Fibroblast of skin of right biceps (primary cell): ENCODE measurements at places on chromosomes 12 and 14.

DNA sequence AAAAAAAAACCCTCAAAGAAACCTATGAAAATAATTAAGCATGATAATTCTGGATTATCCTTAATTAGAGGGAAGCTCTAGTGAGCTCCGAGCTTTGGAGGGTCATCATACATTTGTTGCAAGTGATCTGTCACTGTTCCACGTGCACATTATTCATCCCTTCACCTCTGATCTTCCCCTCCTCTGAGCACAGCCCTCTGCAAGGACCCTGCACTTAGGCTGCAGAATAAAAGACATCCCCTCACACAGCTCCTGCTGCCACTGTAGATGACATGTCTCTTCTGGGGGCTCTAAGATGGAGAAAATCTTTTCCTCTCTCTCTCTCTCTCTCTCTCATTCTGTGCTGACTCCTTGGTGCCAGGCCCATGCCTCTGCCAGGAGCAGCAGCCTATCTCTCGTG, 300.4 kb downstream of the EGLN3 start:
- no peak for DNase-seq

GRCh38 chr12:63841011-63841410, 3.5 kb upstream of the SRGAP1 start:
- no peak for DNase-seq

DNA sequence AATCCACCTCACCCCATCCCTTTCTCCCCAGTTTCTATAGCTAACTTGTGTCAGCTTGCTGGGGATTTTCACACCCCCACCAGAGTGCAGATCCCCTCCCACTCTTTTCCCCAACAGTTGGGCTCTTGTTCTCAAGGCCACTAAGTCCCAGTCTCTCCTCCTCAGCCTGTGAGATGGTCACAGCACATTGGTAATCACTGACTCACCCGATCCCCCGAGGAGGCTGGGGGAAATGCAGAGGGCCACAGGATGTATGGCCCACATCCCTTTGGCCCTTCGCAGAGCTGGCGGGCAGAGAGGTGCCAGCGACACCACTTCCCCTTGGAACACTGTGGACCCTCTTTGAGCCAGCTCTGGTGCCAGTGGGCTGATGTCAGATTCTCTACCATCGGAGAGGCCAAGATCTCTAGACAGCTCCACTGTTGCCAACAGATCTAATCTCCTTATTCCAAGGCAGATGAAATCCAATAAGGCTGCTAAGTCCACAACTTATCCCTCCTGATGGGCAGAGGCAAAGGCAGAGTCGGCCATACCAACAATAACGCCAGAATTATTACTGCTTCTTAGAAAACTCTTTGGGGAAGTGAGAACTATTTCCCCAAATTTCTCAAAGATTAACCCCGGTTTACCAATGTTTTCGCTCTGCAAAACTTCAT, 1.6 kb downstream of the FMNL3 start:
- DNase-seq, result peak; percentile 85

DNA sequence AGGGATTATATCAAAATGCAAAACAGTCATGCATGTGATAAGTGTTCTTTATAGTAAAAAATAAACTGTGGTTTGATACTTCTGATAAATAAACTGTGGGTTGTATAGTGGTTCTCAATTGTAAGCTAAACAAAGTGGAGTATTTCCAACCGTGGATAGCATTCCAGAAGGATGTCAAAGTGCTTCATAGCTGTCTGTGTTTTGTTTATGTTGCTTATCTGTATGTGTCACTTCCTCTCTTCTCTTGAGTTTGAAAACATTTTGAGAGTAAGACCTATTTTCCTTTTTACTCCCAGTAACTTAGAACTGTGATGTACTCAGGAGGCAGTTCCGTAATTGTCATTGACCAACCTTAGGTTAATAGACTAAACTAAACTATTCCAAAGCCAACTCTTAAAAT, 415.8 kb downstream of the TMTC2 start:
- DNase-seq, result peak; percentile 27

DNA sequence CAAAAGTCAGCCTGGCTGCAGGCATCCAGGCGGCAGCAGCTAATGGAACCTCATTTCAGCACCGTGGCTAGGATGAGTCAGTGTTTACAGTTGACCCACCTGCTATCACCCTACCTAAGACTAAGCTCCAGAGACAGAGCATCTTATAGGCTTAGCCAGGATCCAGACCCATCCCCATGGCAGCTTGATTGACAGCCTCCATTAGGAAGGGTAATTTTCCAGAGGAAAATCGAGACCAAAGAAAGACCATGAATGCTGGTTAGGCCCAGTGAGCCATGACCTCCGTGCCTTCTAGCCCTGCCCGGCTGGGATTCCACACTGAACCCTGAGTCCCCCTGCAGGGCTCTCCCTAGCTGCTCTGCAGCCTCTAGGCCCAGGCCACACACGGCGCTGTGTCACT, 38.7 kb downstream of the TUNAR start:
- no peak for DNase-seq

- DNase-seq, result no peak
These were observed 9.1 kb upstream of the KIF21A start for GRCh38 chr12:39451977-39452376.

DNA sequence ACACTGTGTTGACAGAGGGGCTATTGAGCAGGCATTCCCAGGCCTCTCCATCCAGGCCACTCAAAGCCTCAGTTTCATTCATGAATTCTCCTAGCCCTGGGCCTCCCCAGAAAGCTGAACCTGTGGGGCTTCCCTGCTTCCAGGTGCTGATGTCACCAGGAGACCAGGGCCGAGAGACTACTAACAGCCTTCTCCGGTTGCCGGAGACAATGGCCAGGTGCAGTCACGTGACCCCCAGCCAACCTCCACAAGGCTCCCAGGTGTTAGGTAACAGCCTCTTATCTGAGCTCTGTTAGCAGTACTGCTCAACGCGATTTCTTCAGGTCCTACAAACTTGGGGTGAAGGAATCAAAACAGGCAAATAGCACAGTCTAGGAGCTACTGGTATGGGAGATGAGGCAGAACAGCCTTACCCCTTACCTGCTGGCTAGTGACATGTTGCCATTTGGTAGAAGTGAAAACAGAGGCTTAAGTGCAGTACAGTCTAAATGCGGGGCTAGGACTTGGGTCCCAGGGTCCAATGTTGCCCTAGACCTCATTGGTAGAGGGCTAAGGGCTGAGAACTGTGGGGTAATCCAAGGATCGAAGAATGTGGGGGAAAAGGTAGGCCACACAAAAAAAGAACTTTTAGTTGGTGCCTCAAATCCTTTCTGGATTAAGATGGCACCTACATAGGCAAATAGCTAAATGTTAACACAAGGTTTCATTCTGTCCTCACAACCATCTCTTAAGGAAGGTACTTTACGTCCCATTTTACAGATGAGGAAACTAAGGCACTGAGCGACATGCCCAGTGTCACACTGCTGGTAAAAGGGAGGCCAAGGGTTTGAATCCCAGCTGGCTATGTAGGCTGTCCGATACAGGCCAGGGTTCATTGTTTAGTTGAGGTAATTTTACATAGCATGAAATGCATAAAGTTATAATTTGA, 3.8 kb downstream of the CCDC88C start:
- no peak for DNase-seq

- peak; percentile 74 for DNase-seq
These were observed 5.9 kb downstream of the CCDC198 start for GRCh38 chr14:57487771-57488170.

- DNase-seq, result no peak
These were observed 23.4 kb downstream of the FBXO34 start for GRCh38 chr14:55294603-55295002.

GRCh38 chr12:55072083-55072482, 52.3 kb downstream of the NEUROD4 start:
- peak; percentile 3 for DNase-seq

DNA sequence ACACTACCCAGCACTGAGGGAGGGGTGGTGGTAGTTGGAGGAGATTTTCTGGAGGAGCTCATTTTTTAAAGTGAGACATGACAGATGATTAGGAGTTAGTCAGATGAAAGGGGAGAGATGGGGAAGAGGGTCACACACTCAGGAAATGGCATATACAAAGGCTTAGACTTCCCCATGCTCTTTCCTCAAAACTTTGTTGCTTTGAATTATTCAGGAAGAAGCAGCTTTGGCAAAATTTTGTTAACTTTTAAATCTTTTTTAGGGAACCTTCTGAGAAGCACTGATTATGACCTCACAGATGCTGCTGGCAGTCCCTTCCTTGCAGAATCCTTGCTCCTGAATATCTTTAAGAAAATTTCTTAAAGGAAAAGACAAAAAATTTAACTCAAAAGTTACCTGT, 19.8 kb downstream of the ALDH6A1 start:
- no peak for DNase-seq

DNA sequence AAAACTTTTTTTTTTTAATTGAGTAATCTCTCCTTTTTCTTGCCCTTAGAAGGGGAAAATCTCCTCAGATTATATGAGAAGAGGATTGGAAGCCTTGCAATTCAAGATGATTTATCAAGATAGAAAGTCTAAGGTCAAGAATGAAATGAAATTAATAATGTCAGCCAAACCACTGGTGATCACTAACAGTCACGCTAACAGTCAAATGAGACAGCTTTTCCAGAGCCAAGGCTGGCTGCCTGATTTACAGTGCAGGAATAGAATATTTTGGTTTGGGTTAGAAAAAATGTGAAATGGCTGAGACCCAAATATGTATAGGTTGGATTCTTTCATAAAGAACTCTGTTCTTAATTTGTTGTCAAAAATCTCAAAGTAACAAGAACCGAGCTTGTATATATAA, 204.3 kb downstream of the PPM1H start:
- DNase-seq, result peak; percentile 97

DNA sequence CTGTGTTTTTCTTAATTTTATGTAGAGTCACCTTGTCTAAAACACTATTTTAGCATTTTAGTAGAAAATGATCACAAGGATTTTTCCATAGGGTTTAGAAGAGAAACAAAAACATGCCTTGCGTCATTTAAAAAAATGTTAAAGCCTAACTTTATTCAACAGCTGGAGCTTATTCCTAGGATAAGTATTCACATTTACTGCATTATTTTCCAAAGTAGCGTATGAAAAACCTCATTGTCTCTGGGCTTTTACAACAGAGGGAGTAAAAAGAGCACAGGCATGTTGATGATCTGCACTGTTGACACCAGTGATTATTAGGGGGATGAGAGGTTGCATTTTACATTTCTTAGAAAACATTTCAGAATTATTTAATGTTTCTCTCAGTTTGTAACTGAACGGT, 66.1 kb downstream of the FRMD6 start:
- DNase-seq, result no peak

- DNase-seq, result peak; percentile 82
These were observed 164.4 kb downstream of the FBXL14 start for GRCh38 chr12:1429980-1430379.

- peak; percentile 11 for DNase-seq
These were observed 538.7 kb upstream of the TMEM132C start for GRCh38 chr12:127728285-127728684.

DNA sequence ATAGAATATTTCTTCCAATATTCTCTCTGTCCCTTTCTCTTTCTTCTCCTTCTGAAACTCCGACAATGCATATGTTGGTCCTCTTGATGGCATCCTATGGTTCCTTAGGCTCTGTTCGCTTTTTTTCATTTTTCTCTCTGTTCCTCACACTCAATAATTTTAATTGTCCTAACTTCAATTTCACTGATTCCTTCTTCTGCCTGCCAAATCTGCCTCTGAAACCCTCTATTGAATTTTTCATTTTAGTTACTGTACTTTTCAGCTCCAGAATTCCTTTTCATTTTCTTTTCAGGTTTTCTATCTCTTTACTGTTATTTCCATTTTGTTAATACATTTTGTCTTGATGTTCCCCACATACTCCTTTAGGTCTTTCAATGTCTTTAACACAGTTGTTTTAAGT, 67.0 kb upstream of the TTC7B start:
- DNase-seq, result no peak

GRCh38 chr12:118979763-118980406, 1.5 kb upstream of the SRRM4 start:
- DNase-seq, result peak; percentile 20

DNA sequence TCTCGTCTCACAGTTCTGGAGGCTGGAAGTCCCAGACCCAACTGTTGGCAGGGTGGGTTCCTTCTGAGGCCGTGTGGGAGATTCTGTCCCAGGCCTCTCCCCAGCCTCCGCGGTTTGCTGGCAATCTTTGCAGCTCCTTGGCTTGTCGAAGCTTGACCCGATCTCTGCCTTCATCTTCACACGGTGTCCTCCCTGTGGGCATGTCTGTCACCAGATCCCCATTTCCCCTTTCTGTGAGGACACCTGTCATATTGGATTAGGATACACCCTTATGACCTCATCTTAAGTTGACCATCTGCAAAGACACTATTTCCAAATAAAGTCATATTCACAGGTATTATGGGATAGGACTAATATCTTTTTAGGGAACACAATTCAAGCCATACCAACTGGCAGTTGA, 22.6 kb upstream of the LRP1-AS start:
- DNase-seq, result no peak

DNA sequence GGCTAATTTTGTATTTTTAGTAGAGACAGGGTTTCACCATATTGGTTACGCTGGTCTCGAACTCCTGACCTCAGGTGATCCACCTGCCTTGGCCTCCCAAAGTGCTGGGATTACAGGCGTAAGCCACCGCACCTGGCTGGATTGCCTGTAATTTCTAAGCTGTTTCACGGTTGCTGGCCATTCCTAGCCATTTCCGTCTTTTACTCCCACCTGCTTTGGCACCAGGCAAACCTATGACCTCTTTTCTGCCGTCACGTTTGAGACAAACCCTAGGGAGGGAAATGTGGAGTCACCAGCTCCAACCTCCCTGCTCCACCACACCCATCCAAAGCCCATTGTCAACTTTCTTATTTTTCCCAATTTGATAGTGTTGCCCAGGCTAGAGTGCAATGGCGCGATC, 1.2 kb downstream of the GPR132 start:
- no peak for DNase-seq

- DNase-seq, result peak; percentile 92
These were observed 33.7 kb upstream of the GLIPR1 start for GRCh38 chr12:75446857-75447256.

- DNase-seq, result no peak
These were observed 224.3 kb upstream of the NAV3 start for GRCh38 chr12:77606348-77606747.

DNA sequence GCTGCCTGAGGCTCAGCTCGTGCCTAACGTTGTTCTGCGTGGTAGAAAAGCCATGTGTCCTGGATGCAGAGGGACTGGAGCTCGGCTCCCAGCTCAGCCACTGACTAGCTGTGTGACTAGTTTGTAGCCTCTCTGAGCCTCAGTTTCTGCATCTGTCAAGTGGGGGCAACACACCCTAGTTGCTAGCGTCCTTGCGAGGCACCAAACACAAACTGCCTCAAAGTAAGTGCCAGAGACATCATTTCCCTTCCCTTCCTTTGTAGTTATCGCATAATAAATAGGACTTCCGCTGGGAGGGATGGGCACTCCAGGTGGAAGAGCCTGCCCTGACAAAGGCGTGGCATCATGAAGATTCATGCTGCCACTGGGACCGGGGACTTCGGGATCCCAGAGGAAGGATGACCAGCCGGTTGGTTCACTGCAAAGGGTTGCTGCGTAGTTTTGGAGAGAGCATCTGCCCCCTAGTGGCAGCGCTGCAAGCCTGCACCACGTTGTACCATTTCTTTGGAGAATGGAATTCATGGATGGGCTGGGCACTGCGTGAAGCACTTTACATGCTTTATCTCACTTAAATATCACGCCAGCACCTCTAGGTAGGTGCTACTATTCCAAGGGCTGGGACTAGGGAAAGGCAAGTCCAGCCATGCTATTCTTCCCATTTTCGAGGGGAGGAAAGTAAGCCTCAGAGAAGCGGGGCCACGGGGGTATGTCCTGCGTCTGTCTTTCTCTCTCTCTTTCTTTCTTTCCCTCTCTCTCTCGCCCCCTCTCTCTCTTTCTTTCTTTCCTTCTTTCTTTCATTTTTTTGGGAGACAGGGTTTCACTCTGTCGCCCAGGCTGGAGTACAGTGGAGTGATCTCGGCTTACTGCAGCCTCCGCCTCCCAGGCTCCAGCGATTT, 4.6 kb downstream of the CCDC197 start:
- peak; percentile 59 for DNase-seq
